Ovary (tissue), 10 donors: ENCODE measurements at places on chromosomes 13 and 19.

- DNase-seq, result no peak
Observed at GRCh38 chr19:31882709-31883108, 462.7 kb upstream of the ZNF507 start.

- DNase-seq, result no peak
Observed at GRCh38 chr19:11560404-11561051, 1.5 kb upstream of the ELOF1 start.

DNA sequence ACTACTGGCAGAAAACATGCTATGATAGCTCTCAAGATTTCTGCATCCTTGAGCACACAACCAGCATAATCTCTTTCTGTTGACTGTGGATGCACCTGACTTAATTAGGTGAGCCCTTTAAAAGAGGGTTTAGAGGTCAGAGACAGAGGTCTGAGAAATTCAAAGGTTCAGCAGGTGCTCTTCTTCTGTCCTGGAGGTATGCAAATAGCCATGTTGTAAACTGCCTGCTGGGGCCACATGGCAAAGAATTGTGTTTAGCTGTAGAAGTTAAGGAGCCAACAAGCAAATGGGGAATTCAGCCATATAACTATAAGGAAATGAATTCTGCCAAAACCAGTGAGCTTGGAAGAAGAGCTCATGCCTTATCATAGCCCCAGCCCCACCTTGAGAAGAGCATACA is 11.6 kb upstream of the DCLK1 start:
- no peak for DNase-seq

DNA sequence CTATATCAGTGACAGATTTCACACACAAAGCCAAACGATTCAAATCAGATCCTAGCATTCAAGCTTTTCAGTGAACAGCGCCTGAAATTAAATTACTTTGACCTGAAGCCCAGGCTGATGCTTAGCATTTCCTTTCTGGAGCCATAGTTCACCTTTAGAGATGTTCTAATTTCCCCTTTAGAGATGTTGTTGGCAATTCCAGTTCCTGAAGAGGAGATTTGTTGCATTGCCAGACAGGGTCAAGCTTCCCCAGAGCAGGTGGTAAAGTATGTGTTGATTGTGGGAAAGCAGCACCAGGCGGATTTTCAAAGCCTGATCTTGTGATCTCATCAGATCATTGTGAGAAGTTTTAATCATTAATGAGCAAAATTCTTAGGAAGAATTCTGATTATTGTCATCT is 609.8 kb upstream of the KLF12 start:
- no peak for DNase-seq

GRCh38 chr13:109817591-109818535 is 31.5 kb upstream of the IRS2 start:
- DNase-seq, result no peak

GRCh38 chr19:49387936-49388372 is at the start of gene KASH5:
Gene KASH5 (plus strand): TSS chr19:49388249. CDS start chr19:49390884, 2,635 bp downstream.
- peak; percentile 77 for DNase-seq

- no peak for DNase-seq
Observed at GRCh38 chr13:59413126-59413525, 750.6 kb downstream of the DIAPH3 start.

- DNase-seq, result no peak
Observed at GRCh38 chr19:31666126-31666525, 316.9 kb upstream of the TSHZ3 start.

DNA sequence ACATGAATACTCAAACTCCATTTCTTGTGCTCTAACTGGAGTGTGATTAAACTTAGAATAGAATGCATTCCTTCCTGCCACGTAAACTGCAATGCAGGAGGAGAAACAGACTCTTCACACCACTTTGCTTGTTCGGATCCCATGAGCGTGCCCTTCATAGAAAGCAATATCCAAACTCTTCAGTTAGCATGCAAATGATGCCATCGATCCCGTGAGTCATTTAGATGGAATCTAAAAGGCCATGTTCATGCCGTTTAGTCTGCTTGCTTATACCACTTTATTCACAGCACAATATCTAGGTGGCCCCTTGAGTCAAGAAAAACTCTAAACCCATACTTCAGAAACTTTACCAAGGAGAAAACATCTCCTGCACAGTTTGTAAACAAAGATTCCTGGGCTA is 225.8 kb downstream of the OXGR1 start:
- DNase-seq, result no peak

DNA sequence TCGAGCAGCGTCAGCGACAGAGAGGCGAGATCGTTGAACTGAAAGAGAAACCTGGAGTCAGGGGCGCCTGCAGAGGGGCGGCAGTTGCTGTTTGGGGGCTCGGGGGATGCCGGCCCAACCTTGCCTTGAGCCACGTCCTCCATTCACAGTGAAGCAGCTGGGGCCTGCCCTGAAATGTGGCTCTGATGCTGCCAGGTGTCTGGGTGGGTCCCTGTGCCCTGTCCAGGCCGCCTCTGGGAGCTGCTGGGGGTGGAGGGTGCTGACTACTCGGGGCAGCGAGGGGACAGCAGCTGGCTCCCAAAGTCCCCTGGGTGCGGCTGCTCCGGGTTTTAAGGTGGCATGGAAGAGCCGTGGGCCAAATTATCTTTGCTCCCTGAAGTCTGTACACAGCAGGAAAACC is 17.7 kb upstream of the RANBP3 start:
- DNase-seq, result no peak

DNA sequence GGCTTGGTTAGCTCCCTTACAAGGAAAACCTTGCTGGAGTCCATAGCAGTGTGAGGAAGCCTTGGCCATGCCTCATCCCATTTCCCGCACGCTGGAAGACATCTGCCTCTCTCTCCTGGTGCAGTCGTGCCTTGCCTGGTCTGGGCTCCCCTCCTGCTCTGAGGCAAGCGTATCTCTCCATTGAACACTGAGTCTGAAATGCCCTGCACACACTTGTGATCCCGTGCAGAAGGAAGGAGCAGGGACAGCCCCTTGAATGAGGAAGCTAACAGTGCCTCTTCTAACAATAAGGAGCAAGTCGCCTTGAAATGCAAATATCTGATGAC is 407 bp upstream of the ZNF440 start:
- no peak for DNase-seq

DNA sequence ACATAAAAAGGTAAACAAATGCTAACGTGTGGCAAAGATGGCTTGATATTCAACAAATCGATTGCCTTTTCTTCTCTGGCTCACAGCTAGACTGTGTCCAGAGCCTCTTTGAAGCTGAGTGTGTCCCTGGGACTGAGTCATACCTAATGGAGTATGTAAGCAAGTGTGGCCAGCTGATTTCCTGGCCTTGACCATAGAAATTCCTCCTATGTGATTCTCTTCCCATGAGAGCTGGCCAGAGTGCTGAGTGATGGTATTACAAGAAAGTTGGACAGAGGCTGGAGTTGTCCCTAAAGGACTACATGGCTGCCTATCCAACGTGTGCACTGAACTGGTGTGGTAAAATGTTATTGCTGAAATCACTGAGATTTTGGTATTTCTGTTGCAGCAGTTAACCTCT is 320.1 kb upstream of the SLC10A2 start:
- DNase-seq, result no peak

- DNase-seq, result no peak
Observed at GRCh38 chr19:42040031-42040430, 30.0 kb downstream of the GRIK5 start.

DNA sequence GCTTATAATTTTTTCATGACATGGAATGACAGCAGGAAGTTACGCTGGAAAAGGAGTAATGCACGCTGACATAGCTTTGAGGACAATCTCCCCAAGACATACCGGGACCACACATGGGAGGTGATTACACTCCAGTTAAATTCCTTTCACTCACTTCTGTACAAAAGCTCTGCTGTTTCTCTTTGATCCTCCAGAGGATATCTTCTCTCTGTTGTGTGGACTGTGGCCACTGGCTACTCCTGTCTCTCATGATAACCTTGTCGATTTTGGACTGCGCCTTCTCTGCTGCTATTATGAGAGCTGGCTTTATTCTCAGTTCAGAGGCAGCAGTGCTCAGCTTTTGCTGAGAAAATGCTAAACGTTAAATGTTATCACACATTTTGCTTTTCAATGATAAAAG is 464.6 kb downstream of the FGF9 start:
- no peak for DNase-seq

- no peak for DNase-seq
Observed at GRCh38 chr19:1466018-1466460, 13.0 kb downstream of the C19orf25 start.

DNA sequence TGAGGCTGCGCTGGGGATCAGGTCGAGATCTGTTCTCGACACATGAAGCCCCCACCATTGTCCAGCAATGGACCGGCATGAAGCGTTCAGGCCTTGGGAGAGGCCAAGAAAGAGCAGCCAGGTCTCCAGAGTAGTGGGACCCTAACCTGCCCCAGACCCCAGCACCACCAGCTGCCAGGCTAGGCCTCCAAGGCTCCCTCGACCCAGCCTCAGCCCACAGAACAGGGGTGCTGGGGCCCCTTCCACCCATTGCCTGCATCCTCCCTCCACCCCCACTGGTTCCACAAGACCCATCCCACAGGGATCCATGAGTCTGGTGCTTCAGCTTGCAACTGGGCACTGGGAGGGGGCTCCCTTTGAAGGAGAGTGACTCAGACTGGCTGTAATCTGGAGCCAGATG is 120.3 kb downstream of the TUBA3C start:
- no peak for DNase-seq

DNA sequence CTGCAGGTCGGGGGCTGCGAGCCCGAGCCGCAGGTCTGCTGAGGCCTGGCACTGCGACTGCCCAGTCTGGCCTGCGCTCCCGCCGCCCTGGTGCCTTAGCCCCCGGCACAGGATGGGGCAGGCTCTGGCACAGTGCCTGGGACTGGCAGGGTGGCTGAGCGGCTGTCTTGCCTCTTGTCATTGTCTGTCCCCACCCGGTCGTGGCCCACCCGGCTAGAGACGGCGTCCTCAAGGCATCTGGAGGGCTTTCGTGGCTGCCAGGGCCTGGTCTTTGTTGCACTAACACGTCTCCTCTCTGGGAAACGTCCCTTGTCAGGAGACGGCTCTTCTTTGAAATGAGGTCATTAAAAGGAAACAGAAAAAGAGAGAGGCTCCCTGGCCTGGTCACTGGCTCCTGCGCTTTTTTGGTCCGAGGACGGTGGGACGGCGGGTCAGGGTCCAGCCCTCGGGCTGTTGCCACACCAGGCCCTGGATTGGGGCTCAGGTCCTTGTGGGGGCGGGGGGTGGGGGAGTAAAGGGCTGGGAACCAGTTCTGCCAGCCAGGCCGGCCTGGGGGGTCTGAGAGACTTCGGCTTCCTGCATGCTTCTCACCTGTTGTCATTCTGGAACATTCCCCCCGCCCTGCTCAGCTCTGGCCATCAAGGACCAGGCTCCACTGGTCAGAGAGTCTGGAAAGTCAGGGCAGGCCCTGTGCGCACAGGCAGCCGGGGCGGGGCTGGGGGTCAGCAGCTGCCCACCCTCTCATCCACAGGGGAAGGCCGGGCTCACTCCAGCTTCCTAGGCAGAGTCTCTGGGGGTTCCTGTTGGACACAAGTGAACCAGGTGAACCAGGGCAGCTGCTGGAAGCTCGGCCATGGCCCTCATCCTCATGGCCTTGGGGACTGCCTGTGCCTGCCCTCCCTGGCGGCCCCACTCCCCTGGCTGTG is 6.2 kb upstream of the ZNF554 start:
- no peak for DNase-seq

DNA sequence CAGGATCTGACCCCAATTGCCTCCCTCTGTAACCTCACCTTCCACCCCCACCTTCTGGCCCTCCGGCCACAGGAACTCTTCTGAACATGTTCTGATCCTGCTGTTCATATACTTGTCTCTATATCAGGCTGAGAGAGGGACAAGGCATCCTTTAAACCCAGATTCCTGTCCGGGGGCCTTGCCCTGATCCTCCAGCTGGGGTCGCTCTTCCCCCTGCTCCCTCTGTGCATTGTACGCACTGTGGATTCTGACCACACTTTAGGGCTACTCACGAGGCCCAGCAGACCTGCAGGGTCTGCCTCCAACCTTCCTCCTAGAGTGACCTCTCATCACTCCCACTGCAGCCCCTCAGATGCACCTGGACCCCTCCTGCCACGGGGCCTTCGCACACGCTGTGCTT is 269.3 kb downstream of the UQCRFS1 start:
- DNase-seq, result no peak

DNA sequence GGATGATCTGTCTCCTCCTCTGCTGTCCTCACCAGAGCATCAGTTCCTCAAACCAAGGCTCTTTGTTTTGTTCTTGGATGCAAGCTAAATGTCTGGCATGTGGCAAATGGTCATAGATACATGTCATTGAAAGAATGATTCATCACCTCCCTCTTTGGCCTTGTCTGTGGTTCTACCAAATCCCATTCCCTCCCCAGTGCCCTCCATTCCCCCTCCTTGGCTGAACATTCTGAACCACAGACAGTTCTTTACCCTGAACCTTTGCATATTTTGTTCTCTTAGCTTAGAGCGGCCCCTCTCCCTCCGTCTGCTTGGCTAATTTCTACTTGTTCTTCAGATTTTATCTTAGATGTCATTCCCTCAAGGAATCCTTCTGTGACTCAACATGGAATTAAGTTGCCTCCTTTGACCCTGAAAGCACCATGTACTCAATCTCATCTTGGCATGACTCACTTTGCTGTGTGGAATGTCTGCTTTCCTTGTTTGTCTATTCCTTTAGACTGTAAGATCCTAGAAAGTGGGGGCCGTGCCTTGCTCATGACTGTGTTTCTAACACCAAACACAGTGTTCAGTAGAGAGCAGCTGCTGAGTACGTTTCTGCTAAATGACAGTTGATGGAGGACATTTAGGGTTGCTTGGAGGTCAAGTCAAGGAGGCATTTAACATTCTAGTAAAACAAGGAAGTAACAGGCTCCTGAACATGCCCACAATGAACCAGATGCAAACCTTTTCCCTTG is 8.1 kb downstream of the ALOX5AP start:
- DNase-seq, result peak; percentile 38

- DNase-seq, result no peak
Observed at GRCh38 chr13:26168237-26168814, 53.8 kb downstream of the RNF6 start.

- DNase-seq, result no peak
Observed at GRCh38 chr13:103965506-103966243, 899.5 kb upstream of the SLC10A2 start.

DNA sequence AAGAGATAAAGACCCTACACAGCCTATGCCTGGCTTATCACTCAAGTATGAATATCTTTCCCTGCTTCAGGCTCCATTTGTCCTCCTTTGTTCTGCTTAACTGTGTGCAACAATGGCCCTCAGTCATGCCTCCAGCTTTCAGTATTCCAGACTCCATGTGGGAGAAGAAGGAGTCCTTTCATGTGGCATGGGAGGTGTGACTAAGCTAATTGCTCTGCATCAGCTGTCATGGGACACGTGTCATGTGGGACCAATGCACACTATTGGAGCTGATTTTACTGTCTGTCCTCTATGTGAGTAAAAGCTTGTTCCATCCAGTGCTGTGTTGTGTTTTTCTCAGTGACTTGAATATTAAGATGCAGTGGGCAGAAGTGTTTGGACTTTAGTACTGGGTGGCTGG is 1198.3 kb downstream of the OLFM4 start:
- no peak for DNase-seq
